Stimulated activated CD8-positive, alpha-beta memory T cell treated with anti-CD3 and anti-CD28 coated beads, Interleukin-2, amount 100 ng/mL, for 48 hours (primary cell): ENCODE measurements at places on chromosomes 2 and 18.

- no peak for DNase-seq
Observed at GRCh38 chr2:28633746-28634145, 117.9 kb upstream of the PPP1CB start.

GRCh38 chr18:28095041-28095440 lies 81.9 kb downstream of the CDH2 start:
- no peak for DNase-seq

DNA sequence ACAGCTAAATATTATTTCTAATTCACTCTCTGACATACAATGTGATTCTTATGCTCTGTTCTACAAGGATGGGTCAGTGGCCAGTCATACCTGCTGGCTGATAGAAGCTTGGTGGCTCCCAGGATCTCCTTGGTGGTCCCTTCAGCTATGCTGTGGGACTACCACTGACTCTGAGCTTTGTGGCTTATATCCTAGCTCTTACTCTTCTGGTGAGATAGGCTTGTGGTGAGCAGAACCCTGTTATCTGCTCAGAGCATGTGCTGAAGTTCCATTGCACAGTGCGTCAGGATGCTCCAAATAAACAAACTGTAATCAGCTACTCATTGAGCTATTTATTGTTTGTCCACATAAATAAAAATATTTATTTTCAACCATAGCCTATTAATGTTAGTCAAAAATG lies 51.7 kb downstream of the MFSD6 start:
- no peak for DNase-seq

DNA sequence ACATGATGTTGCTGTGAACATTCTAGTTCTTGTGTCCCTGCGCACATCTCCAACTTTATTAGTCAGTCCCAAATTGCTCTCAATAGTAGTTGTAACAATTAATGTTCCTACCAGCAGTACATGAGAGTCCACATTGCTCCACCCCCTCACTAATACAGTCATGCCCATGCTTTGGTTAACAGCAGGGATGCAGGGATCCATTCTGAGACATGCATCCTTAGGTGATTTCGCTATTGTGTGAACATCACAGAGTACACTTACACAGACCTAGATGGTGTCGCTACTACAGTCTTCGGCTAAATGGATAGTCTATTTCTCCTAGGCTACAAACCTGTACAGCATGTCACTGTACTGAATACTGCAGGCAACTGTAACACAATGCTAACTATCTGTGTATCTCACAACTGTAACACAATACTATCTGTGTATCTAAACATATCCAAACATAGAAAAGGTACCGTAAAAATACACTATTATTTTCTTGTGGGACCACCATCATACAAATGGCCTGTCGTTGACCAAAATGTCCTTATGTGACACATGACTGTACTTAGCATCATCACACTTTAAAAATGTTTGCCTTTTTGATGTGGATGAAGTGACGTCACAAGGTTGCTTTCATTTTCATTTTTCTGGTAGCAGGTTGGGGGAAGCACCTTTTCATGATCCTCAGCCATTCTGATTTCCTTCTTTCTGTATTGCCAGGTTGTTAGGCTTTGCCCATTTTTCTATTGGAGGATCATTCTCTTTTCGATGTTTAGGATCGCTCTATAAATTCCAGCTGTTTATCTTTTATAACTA lies 82.9 kb upstream of the RNF152 start:
- no peak for DNase-seq

DNA sequence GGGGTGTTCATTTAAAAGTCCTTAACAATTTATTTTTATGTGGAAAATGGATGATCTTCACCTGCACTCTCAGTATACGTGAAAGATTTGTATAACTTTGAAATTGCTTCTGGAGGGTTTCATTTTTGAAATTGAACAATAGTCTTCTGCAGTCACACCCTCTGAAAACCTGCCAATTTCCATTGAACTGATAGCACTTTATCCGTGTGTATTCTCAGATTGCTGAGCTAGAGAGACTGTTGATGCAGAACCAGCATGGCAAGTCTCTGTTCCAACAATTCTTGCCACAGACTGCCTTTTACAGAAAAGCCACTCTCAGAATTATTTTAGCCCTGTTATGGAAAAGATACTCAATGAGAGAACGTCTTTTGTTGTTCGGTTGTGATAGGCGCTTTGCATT lies 6.6 kb upstream of the GULP1 start:
- no peak for DNase-seq

GRCh38 chr2:142190805-142191204 lies 60.0 kb upstream of the LRP1B start:
- no peak for DNase-seq

- no peak for DNase-seq
Observed at GRCh38 chr2:133599811-133600210, 31.5 kb upstream of the NCKAP5 start.

- DNase-seq, result no peak
Observed at GRCh38 chr2:190354003-190354690, 10.8 kb downstream of the INPP1 start.

DNA sequence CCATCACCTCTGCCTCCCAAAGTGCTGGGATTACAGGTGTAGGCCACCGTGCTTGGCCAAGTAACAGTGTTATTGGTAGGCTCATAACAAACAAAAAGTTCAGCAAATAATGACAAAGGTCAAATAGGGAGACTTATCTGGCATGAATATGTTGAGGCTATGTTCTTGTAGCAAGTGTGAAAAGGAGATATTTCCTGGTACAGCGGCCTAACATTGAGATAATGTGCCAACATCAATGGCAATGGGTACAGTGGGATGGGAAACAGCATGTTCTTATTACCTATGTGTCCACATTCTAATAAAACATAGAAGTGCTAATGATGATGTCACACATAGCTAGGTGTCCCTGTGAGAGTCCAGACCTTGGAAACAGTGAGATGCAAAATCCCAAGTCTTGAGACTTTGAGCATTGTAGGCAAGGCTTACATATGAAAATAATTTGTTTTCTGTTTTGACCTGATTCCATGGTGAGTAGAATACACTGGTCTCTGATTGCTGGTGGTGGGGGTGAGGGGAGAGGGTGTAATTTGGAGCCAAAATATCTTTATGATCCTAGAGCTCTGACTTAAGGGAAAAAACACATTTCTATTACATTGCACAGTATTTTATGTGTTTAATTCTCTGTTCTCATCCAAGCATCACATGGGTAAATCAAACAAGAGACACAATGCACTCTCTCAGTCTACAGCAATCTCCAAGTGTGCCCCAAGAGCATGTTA lies 33.1 kb upstream of the PMAIP1 start:
- no peak for DNase-seq

GRCh38 chr2:147888680-147889079 lies 43.9 kb downstream of the ACVR2A start:
- no peak for DNase-seq

DNA sequence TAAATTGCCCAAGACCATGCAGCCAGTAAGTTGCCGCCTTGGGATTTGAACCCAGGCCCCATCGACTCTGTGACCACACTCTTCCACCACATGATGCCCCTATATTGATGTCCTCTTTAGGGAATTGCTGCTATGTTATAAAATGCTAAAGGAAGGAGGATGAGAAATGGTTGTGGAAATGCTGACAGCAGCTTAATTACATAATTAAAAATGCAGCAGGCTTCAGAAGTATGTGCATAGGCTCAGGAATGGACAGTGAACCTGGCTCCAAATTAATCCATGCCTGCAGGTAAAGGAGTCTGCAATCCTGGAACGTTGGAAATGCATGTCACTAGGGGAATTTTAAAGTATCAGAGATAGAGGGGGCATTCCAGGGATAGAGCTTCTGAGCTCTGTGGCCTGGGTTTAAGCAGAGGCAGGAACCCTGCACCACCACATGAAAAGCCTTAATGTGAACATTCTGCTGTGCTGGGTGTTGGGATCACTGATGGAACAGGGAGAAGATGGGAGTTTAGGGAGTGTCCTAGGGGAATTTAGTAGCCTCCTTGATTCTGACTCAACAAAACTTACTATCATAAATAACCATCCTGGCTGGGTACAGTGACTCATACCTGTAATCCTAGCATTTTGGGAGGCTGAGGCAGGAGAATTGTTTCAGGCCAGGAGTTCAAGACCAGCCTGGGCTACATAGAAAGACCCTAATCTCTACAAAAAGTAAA lies 76.1 kb upstream of the CCDC85A start:
- DNase-seq, result no peak

- no peak for DNase-seq
Observed at GRCh38 chr2:96329456-96329855, 4.3 kb downstream of the ITPRIPL1 start.

- DNase-seq, result no peak
Observed at GRCh38 chr2:62550461-62550860, 44.5 kb upstream of the TMEM17 start.

GRCh38 chr2:138742441-138743057 lies 37.6 kb downstream of the NXPH2 start:
- no peak for DNase-seq

- DNase-seq, result peak; percentile 64
Observed at GRCh38 chr2:27735263-27735904, 36.1 kb upstream of the MRPL33 start.

GRCh38 chr2:214217136-214217535 lies 193.7 kb upstream of the VWC2L start:
- DNase-seq, result no peak

GRCh38 chr2:39252888-39253518 lies 9.2 kb upstream of the CDKL4 start:
- no peak for DNase-seq
